CD4-positive, alpha-beta memory T cell (primary cell): ENCODE measurements at places on chromosomes 7 and 10. TPM values are rescaled to one million over a fixed set of nuclear protein-coding genes. Genes with fewer than 3 reads are reported as not detected.

CFAP70 gene
- total RNA-seq = 5.6 TPM

ZNF862 gene
- total RNA-seq = 88.6 TPM

WASL gene
- total RNA-seq = 12.7 TPM

RP9 gene
- total RNA-seq = 17.5 TPM

ASB10 gene
- not detected for total RNA-seq

NCF1 gene
- total RNA-seq = 6.8 TPM

FXYD4 gene
- total RNA-seq = not detected

PON1 gene
- not detected for total RNA-seq

NANOS1 gene
- 0.64 TPM for total RNA-seq

SDK1 gene
- total RNA-seq = 0.06 TPM

ADRB1 gene
- not detected for total RNA-seq

CYP26C1 gene
- 0.20 TPM for total RNA-seq

MEIG1 gene
- not detected for total RNA-seq

MMP21 gene
- total RNA-seq = 0.61 TPM

ACTL6B gene
- not detected for total RNA-seq

ANKRD61 gene
- not detected for total RNA-seq

FLNC gene
- 0.06 TPM for total RNA-seq

PNLIPRP1 gene
- total RNA-seq = not detected

LEP gene
- not detected for total RNA-seq

SLIT1 gene
- total RNA-seq = 0.28 TPM

HOXA11 gene
- total RNA-seq = not detected

SPDYE16 gene
- 1.1 TPM for total RNA-seq

MOGAT3 gene
- total RNA-seq = not detected

HNRNPH3 gene
- total RNA-seq = 176 TPM

PAPOLB gene
- not detected for total RNA-seq

CHAT gene
- not detected for total RNA-seq

COL17A1 gene
- total RNA-seq = not detected

WDFY4 gene
- 1.00 TPM for total RNA-seq

SP8 gene
- total RNA-seq = not detected

PARP12 gene
- 96.6 TPM for total RNA-seq

NKX1-2 gene
- total RNA-seq = not detected

TMEM236 gene
- total RNA-seq = 0.17 TPM

LRMDA gene
- total RNA-seq = not detected

ZPBP gene
- not detected for total RNA-seq

SFTPD gene
- not detected for total RNA-seq

LAMB1 gene
- not detected for total RNA-seq

CREB5 gene
- total RNA-seq = not detected

ADAP1 gene
- 10.0 TPM for total RNA-seq

RNLS gene
- total RNA-seq = 1.9 TPM
